ENCODE measurements at places on chromosomes 4 and X.

DNA sequence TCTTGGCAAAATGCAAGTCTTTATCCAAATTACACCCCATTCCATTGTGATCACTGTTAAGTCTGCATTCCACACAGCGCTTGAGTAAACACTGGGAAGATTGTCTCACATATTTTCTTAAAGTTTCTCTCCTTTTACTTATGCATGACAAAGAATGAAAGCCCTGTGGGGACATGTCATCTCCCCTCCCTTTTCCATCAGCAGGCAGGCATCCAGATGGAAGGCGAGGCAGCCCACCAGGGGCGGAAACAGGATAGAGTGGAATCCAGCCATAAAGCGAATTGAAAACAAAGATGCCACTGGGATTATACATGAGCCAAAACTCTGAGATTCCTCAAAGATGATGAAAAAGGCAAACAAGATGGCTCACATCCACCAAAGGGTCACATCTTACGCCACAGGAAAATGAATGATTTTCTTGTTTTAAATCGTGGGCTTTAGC, 78.2 kb downstream of the AFAP1 start:
- DNase-seq = no peak

DNA sequence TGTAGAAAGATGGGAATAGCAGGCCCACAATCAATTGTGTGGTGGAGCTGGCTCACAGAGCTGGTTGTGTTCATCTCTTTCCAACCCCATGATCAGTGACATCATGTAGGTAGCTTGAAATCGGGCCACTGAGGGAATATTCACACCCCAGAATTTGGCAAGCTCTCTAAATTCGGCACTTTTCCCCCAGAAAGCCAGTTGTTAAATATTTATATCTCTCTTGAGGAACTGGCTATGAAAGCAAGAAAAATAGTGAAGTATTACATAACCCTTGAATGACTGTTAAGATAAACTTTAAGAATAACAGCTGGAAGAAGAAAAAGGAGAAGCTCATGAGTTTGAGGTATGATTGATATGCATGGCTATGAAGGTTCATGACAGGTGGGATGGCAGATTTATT, 38.9 kb downstream of the GPRIN3 start:
- DNase-seq = no peak

GRCh38 chr4:3331511-3332394, 38.9 kb downstream of the RGS12 start:
- DNase-seq = no peak

- no peak for DNase-seq
Measured at GRCh38 chr4:81049907-81050306, 19.4 kb downstream of the BMP3 start.

DNA sequence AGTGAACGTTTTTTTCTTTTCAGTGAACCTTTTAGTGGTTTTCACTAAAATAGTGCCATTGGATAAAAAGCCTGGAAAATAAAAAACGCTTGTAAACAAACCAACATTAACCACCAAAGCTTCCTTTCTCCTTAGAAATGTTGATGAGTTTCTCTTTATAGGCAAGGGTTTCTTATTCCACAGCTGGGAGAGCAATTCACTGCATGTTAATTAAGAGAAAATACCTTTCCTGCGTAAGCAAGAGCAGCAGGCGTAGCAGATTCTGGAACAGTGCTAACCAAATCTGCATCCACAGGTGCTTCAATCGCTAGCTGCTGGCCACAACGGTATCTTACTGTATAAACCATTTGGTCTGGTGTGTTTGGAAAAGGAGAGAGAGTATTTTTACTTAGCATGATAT, 13.3 kb upstream of the AASDH start:
- no peak for DNase-seq

DNA sequence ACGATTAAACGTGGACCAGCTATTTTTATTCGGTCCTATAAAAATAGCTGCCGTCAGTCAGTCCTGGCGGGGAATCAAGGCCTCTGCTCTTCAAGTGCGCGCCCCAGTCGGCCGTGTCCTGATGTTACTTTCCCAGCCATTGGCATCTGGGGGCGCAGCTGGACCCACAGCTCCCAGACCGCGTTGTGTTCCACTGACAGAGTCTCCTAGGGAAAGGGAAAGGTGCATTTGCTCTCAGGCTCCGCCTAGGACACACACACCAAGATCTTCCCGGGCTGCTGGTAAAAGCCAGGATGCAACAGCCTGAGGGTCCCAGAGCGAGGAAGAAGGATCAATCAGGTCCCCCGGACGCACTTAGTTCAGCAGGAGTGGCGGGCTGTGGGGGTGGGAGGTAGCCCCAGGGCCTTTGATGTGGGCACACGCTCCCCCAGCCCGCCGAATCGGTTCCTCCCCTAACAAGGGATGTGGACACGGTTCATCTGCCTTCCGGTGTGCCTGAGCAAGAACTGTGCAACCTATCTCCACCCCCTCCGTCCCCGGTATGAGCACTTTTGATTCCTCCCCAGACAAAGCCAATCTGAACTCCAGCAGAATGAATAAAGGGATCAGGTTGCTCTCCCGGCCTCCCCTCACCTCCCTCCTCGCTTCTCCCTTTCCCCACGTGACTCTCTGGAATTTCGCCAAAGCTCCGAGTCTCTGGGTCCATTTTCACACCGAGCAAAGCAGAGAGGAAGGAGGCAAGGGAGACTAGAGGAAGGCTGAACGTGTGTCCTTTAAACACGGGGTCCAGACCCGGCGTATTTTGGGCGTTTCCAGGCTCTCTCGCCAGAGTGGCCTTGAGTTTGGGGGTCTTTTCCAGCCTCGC, 626 bp upstream of the FRAS1 start:
- no peak for DNase-seq

DNA sequence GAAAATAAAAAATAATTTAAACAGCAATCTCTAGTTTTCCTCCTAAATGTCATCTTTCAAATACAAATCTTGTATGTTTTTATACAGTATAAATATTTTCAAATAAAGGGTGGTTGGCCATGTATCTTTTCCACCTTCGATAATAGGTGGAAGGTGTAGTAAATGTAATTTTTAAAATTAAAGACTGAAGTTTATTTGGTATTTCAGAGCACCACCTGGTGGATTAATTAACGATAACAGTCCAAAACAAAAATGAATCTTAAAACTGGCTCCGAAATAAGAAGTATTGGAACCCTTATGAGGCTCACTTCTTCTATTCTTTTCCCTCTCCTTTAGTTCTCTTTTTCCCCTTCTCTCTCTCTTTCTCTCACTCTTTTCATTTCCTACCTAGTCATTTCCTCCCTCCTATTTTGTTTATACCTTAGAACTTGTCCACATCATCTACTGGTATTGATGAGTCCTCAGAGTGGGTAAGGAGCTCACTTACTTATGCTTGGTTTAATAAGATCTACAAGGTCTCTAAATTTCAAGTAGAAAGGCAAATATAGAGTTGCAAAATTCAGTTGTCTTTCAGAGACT, 82.9 kb upstream of the EXOC1L start:
- no peak for DNase-seq

DNA sequence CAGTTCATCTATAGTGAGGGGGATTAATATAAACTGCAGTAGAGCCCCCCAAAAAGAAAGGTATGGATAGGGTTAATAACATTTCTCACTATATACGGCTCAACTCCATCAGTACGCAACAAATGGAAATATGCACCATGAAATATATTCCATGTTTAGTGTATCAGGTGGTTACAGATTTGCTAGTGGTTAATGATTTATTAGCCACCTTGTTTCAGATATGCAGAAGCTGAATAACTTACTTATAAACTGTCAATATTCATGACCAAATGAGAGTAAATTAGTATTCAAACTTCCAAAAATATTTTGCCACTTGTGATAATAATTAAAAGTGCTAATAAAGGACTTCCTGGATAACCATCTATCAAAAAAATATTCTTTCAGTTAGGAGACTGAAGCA, 14.8 kb downstream of the AMTN start:
- DNase-seq = no peak

- DNase-seq = no peak
Measured at GRCh38 chr4:26660261-26660660, 76.4 kb downstream of the TBC1D19 start.

DNA sequence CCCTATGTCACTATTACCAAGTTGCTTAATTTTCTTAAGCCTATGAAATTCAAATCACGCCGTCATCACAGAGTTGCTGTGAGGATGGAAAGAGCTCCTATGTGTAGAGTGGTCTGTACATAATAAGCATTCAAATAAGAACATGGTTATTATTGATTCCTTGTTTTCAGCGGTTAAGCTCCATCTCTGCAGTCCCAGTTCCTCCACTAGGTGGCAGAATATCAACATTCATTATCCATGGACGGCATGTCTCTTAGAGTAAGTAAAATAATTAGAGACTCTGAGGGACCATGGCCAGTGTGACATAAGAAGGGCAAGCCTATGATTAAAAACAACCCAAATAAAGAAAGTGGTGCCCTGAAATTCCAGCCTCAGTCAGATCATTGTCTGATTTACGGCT, 132.5 kb upstream of the NHS start:
- DNase-seq = no peak
